Left lung (tissue), 14 donors: ENCODE measurements at places on chromosomes 11 and 22. TPM values are rescaled to one million over a fixed set of nuclear protein-coding genes. Genes with fewer than 3 reads are reported as not detected.

OR52N4 gene
- not detected for total RNA-seq

DNA sequence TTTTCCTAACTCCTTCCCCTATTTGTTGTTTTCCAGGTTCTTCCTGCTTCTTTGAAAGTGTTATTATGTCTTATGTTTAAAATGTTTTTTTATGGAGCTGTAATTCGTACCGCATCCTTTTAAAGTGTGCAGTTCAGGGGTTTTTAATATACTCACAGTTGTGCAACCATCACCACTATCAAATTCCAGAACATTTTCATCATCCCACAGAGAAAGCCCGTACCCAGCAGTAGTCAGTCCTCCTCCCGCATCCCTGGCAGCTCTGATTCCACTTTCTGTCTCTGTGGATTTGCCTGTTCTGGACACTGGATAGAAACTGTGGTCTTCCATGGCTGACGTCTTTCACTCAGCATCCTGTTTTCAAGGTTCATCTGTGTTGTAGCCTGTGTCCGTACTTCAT is 73.7 kb downstream of the JAM3 start:
- no peak for DNase-seq

- DNase-seq, result no peak
These were observed 48.6 kb downstream of the ELFN2 start for GRCh38 chr22:37378642-37379058.

- no peak for DNase-seq
These were observed 4.0 kb downstream of the DEAF1 start for GRCh38 chr11:690738-691633.

GRCh38 chr11:16976379-16976778 is 37.8 kb downstream of the PLEKHA7 start:
- no peak for DNase-seq
